ENCODE measurements at places on chromosomes 5 and 9.

DNA sequence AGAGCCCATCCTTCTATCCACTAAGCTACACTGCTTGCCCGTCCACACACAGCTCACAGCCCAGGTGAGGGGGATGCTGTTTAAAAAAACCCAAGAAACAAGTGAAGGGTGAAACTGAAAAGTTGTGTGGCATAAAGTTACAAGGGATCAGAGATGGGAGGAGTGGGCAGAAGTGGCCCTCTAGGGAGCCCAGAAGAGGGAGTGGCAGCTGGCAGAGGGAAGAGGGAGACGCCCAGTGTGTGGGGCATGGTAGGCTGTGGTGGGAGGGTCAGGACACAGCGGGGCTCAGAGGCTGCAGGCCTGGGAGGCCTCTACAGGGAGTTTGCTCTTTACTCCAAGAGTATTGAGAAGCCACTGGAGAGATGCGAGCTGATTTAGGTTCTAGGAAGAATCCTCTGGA, 30.1 kb upstream of the HRH2 start:
- DNase-seq: no peak

DNA sequence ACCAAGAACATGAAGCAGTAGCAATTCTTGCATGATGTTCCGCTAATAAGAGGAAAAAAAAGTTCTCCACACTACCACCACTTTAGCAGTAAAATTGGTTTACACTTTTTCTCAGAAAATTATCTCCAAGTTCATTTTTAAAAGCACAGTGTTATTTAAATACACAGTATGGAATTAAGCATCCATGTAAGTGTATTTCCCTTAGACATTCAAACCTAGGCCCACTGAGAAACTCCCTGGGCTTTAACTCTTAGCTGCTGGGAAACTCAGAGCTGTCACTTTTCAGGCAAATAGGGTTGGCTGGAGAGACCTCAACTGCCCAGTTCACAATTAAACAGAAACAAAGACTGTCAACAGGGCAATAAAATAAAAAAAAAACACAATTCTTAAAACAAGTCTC, 2.7 kb downstream of the GNAQ start:
- DNase-seq: no peak

DNA sequence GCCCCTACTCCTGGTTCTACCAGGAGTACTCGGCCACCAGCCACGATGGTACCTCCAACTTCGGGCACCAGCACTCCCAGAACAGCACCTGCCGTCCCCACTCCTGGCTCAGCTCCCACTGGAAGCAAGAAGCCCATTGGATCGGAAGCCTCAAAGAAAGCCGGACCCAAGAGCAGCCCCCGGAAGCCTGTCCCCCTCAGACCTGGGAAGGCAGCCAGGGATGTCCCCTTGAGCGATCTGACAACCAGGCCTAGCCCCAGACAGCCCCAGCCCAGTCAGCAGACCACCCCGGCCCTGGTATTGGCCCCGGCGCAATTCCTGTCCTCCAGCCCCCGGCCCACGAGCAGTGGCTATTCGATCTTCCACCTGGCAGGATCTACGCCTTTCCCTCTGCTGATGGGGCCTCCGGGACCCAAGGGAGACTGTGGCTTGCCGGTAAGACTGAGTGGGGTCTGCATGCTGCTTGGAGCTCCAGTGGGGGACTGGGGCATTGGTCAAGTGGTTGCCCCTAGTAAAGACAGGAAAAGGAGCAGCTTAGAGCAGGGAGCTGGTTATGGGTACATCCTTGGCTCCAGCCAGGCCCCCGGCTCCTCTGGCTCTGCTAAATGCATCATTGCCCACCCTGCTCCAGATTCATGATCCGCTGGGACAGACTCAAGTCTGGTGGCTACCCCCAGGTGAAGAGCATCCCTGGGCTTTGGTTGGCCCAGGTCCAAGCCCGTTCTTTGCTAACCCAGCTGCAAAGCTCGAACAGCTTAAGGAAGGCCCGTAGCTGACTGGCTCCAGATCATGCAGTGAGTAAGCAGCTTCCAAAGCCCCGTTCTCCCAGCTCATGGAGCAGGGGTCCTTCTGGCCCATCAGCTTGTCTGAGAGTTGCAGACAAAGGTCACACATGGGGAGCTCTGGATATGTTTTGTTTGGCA, 14.0 kb downstream of the COL27A1 start:
- peak; percentile 38 for DNase-seq

- no peak for DNase-seq
These were observed 285.8 kb upstream of the FAM174A start for GRCh38 chr5:100249211-100249883.

GRCh38 chr9:104386013-104386412, 118.0 kb upstream of the OR13F1 start:
- DNase-seq: no peak

DNA sequence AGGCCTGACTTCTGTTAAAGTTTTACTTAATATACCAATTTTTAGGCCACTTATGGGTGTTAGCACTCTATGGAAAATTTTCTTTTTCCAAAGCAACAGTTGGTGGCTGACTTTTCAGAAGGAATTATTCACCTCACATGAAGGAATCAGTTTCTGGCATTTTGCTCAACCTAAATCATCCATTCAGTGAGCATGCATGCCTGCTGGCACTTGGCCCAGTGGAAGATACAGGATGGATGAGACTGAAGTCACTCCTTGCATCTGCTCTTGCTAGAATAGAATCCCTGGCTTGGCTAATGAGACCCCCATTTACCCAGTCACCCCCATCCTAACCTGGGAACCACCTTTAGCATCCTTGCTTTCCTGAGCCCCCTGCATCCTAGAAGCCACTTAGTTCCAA, 131.7 kb downstream of the WDR41 start:
- DNase-seq: no peak

DNA sequence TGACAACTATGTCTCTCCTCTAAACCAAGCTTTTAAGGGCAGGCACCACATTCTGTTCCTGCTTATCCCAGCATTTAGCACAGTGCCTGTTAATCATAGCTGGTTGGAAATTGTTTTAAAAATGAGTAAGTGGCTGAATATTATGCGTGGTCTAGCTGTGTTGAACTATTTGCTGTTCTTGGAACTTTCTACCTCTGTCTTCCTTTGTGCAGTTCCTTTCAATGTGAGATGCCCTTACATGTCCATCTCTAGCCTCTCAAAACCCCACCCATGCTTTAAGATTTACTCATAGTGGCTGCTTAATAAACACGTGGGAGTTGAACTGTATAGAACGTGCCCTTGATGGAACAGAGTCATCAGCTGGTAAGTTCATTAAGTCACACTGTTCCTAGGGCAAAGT, 34.5 kb downstream of the C9orf57 start:
- no peak for DNase-seq

- DNase-seq: no peak
These were observed 1548.6 kb downstream of the EFNA5 start for GRCh38 chr5:106121972-106122605.

All from kidney (tissue), 22 donors.